ENCODE measurements at places on chromosomes 2 and 18. TPM values are rescaled to one million over a fixed set of nuclear protein-coding genes. Genes with fewer than 3 reads are reported as not detected.

Gene LRP2
- not detected for total RNA-seq

Gene PAIP2B
- 0.87 TPM for total RNA-seq

Gene CCBE1
- 3.3 TPM for total RNA-seq

Gene CELF4
- total RNA-seq = not detected

Gene CRYGC
- not detected for total RNA-seq

Gene IL1RN
- 0.29 TPM for total RNA-seq

DNA sequence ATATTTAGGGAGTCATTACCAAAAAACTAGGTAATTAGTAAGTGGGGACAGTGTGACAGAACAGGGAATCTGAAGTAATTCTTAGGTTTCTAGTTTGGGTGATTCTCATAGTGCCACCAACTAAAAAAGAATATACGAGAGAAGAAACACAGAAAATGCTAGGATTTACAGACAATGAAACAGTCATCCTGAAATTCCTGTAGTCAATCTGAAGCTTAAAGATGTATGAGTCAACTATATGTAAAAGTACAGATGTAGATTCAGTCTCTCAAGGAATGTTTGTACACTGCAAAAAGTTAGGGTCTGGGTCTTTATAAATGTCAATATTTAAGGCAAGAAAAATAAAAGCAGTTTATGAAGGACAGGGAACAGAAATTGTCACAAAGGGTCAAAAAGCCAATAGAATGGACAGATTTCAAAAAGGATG lies 107.0 kb downstream of the STRN start:
- no peak for DNase-seq

DNA sequence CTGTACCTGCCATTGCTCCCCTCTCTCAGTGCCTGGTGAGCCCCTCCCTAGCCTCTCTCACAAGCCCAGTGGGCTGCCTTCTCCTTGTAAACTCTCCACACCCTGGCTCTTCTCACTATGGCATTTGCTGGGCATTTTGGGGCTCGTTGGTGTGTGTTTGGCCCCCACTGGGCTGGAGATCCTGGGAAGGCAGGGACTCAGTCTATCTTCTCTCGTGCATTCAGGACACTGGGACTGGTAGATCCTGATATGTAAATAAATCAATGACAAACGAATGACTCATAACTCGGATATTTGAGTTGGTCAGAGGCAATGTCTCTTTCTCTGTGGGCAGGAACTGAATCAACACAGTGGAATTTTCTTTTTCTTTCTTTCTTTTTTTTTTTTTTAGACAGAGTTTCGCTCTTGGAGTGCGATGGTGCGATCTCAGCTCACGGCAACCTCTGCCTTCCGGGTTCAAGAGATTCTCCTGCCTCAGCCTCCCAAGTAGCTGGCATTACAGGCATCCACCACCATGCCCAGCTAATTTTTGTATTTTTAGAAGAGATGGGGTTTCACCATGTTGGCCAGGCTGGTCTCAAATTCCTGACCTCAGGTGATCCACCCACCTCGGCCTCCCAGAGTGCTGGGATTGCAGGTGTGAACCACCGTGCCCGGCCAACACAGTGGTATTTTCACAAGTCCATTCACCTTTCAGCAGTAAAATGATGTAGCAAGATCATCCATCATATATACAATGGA lies 144.6 kb upstream of the SPRED2 start:
- DNase-seq = peak; percentile 92

DNA sequence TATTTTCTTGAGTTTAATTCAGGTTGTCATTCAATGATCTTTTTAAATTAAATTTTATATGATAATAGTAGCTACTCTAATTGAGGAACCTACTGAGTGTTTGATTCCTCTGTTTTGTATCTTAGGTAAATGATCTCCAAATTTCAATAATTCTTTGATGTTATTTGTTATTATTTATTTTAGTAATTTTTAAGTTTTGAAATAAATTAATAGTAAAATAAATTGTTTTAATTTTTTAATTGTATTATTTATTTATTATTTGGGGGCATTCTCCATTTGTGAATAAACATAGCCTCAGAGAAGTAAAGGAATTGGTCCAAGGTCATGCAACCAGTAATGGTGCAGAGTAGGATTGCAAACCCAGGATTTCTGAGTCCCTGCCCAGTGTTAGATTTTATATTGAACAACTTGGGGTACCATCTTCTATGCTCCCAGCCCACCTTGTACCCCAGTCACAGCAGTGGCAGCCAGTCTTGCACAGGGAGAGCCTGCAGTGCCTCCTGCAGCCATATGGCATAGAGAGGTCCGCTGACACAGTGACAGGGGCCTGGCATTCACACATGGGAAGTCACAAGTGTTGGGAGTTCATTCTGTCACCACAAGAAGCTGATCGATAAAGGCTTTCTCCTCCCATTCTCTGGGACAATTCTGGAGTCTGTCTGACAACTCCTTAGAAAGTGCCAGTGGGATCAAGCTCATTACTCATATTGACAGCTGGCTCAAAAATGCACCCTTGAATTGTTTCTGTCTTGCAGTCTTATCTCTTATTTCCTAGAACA lies 110.0 kb upstream of the ETAA1 start:
- no peak for DNase-seq

- no peak for DNase-seq
Observed at GRCh38 chr2:211457325-211457724, 900.9 kb downstream of the CPS1 start.

GRCh38 chr2:221170548-221170947 lies 401.6 kb downstream of the EPHA4 start:
- no peak for DNase-seq

- peak; percentile 82 for DNase-seq
Observed at GRCh38 chr2:113278742-113279139, at the start of gene PAX8. Gene PAX8 (minus strand): TSS chr2:113278921. CDS start chr2:113278394, 527 bp downstream.

GRCh38 chr2:25557179-25558036 lies 116.0 kb downstream of the DTNB start:
- no peak for DNase-seq

GRCh38 chr2:174376967-174377366 lies 18.6 kb upstream of the SCRN3 start:
- DNase-seq = no peak

DNA sequence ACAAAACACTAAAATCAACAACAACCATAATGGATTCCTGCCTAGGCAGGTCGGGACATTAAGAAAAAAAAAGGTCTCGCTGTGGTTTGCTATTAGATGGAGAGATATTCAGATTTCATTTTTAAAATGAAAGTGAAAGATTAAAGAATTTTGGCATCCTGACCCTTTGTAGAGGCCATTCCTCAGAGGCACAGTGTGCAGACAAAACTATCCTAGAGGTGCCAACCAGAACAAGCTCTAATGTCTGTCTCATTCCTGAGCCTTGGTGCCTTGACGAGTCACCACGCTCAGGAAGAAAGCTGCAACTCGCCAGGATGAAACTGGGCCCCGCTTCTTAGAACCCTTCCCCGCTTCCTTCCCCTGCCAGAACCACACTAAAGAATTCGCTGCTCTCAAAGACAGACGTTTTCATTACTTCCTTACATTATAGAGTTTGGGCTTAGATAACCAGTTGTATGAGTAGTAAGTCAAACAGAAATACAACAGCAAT lies 156.0 kb downstream of the TGIF1 start:
- no peak for DNase-seq

DNA sequence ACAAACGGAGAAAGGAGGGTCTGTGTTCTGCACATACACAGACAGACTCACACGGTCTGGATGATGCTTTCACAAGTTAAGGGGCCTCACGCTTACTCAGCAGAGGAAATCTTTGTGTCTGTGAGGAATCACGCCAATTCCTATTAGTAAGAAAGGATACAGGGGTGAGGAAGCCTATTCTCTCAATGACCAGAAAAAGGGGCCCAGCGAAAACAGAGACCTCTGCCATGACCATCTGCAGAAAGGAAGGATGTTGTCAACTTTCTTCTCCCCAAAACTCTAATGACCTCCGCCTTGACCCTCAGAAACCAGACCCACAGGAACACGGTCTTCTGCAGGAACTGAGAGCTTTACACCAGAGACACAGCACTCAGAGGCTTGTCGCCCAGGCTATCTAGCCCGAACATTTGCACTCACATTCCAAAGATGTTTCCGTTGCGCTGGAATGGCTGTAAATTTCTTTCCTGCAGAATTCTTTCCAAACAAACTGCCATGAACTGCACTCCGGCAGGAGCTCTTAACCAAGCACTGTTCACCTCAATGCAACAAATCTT lies 186.3 kb downstream of the TCF4 start:
- DNase-seq = no peak

DNA sequence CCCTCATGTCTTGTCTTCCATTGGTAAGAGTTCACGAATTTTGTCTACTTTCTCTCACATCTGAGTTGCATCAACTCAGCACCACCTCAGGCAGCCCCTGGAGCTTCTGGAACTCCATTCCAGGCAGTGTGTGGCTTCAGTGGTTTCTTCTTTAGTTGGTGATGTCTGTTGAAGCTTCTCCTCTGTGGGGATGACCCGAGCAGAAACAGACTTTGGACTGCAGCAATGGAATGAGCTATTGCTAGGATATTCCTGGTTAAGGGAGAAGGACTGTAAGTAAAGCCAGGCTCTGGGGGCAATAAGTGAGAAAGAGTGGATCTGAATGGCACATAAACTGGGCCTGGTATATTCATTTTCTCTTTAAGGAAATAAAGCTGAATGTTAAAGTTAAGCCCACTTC lies 32.3 kb upstream of the STAT4 start:
- no peak for DNase-seq

DNA sequence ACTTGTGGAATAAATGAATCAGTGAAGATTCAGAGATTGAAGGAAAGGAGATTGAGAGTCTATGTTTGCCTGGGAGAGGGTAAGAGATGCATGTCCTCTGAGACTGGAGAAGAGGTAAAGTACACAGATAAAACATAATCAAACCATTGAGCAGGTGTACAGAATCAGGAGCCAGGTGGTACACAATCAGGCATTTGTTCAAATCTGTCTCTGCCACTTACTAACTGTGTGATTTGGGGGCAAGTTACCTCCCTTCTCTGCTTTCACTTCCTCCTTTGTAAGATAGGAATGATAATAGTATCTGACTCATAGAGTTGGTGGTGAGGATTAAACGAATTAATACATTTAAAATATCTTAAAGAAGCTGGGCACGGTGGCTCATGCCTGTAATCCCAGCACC lies 94.0 kb downstream of the CDK15 start:
- DNase-seq = no peak

DNA sequence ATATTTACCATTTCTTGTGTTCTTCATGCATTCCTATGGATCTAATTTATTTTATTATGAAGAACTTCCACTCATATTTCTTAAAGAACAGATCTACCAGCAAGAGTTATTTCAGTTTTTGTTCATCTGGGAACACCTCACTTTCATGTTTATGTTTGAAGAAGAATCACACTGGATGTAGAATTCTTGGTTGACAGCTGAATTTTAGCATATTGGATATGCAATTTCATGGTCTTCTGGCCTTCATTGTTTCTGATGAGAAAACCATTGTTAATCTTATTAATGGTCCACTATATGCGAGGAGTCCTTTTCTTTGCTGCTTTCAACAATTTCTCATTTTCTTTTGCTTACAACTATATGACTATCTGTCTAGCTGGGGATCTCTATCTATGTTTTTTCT lies 189.2 kb downstream of the UXS1 start:
- DNase-seq = no peak

- DNase-seq = no peak
Observed at GRCh38 chr18:36360256-36360909, 62.9 kb downstream of the FHOD3 start.

DNA sequence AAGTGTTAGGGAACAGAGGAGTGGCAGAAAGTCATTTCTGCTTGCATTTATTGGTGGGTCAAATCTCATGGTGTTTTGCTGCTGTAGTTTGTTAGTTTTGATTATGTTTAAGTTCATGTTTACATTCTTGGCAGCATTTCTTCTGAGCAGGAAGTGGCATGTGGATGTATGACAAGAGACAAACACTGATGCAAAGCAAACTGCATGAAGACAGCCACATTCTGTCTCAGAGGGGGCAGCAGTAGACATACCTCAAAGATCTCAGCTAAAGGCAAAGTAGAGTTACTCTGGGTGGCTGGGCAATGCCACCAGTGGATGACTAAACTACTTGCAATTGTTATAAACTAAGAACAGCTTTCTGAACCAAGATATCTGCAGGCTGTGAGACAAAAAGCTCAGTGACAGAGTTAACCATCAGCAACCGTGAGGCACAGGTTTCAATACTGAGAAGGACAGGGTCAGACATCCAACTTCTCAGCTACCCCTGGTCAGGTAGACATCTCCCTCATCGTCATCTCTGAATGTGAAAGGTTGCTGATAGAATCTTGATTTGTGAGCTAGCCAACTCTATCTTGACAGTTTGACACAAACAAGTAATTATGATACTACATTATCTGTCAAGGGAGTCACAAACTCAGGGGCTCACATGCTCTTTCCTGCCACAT lies 16.4 kb downstream of the GALNT3 start:
- DNase-seq = no peak

DNA sequence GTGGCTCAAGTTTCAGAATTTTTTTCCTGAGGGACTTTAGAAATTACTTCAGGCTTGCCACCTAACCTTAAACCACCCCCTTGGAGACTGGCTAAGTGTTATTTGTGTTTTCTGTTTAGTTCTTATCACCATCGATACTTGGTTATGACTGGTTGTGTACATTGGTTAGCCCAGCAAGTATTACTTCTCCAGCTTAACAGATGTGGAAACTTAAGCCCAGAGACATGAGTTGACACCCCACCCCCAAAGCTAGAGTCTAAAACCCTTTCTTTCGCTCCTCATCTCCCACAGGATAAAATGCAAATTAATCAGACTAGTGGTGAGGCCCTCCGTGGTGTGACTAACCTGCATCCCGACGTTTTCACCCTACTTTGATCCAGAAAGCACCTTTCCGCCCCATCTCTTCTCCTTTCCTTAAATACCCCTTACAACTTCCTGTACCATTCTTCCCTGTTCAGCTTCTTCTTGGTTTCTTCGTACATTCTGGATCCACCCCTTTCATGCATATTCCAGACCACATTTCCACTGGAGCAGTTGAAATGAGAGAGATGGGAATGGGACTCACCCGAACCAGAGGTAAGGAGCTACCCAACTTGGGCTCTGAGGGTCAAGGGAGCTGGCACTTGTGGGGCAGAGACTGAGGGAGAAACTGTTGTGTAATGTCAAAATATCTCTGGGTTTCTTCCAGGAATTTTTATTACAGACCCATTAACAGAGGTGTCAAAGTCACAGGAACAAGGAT lies 819 bp upstream of the MAP3K2 start:
- DNase-seq = no peak

DNA sequence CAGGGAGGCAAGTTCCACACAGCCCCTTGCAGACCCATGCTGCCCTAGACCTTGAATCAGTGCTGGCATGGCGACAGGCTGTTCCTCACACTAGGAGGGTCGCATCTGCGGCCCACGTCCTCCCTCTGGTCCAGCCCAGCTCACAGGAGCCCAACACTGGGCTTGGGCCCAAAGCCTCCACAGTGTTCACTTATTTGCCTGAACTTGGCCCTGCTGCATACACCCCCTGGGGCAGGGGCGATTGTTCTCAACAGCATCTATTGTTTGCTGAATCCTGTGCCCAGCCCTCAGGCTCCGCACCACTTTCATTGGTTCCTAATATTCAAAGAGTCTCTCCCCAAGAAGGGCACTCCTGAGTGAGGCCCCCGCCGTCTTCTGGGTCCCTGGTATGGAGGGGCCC lies 90.7 kb downstream of the ZBTB7C start:
- no peak for DNase-seq

GRCh38 chr2:143458258-143459190 lies 329.3 kb downstream of the ARHGAP15 start:
- no peak for DNase-seq

GRCh38 chr2:56170504-56170903 lies 13.3 kb upstream of the CCDC85A start:
- no peak for DNase-seq

GRCh38 chr2:192139813-192140212 lies 54.9 kb downstream of the TMEFF2 start:
- no peak for DNase-seq

Data from epithelial cell of proximal tubule (primary cell).